Calu3 (cell line): ENCODE measurements at places on chromosomes 6 and 20. TPM values are rescaled to one million over a fixed set of nuclear protein-coding genes. Genes with fewer than 3 reads are reported as not detected.

- H3K36me3 ChIP-seq = peaks cover 31% of the 10 kb centered on the region
- H3K27me3 ChIP-seq = no peaks in the 10 kb centered on the region
- peak; percentile 41 for DNase-seq
- H3K4me1 ChIP-seq = peaks cover 81% of the 10 kb centered on the region
- H3K4me3 ChIP-seq = peak overlapping the region; percentile 2
Measured at GRCh38 chr20:36465109-36466080, 75.9 kb upstream of the MYL9 start.

DNA sequence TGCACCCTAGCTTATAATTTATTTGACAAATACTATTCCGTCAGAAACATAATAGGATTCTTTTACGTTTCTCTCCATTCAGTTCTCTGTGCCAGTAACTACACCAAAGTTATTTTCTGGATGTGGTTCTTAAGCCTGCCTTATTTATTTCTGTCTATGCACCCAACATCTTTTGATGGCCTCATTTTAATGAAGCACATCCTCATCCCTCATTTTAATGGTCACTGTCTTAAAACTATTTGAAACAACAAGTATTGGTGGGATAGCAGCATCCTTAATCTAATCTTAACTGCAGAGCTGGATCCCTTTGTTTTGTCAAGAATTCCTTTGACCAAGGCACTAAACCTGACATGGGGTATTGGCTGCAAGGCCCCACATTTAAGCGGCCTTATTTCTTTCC, 11.0 kb downstream of the FAM135A start:
- no peak overlapping the region for H3K4me3 ChIP-seq
- H3K27me3 ChIP-seq = no peaks in the 10 kb centered on the region
- H3K27ac ChIP-seq = no peak overlapping the region
- peaks cover 36% of the 10 kb centered on the region for H3K36me3 ChIP-seq
- peaks cover 61% of the 10 kb centered on the region for H3K4me1 ChIP-seq

DNA sequence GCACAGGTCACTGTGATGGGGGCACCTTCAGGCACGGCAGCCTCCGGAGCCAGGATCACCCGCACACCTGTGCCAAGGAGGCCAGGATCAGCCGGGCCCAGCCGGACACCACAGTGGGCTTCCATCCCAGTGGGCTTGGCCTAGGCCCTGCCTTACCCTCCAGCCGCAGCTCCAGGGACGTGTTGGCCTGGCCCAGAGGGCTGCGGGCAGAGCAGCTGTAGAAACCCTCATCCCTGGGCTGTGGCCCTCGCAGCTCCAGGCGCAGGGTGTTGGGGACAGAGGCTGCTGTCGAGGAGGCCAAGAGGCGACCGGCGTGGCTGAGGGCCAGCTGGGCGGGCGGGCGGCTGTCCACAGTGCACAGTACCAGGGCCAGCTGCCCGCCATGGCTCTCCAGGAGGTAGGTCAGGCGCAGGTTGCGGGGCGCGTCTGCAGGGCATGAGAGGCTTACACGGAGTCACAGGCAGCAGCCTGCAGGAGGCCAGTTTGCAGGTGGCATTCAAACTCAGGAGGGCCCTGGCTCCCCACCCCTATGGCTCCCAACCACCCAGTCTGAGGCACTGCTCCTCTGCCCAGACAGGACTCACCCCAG, 11.0 kb upstream of the ADAM33 start:
- H3K36me3 ChIP-seq = no peaks in the 10 kb centered on the region
- H3K4me3 ChIP-seq = no peak overlapping the region
- H3K4me1 ChIP-seq = no peaks in the 10 kb centered on the region
- DNase-seq = no peak

Gene MICA
- 70.2 and 77.1 TPM in 2 replicates for total RNA-seq

GRCh38 chr6:11296449-11297375, 64.2 kb upstream of the NEDD9 start:
- H3K27me3 ChIP-seq = no peaks in the 10 kb centered on the region
- peaks cover 27% of the 10 kb centered on the region for H3K4me1 ChIP-seq
- H3K36me3 ChIP-seq = no peaks in the 10 kb centered on the region
- no peak overlapping the region for H3K4me3 ChIP-seq
